ENCODE measurements at places on chromosomes 3 and 15.

DNA sequence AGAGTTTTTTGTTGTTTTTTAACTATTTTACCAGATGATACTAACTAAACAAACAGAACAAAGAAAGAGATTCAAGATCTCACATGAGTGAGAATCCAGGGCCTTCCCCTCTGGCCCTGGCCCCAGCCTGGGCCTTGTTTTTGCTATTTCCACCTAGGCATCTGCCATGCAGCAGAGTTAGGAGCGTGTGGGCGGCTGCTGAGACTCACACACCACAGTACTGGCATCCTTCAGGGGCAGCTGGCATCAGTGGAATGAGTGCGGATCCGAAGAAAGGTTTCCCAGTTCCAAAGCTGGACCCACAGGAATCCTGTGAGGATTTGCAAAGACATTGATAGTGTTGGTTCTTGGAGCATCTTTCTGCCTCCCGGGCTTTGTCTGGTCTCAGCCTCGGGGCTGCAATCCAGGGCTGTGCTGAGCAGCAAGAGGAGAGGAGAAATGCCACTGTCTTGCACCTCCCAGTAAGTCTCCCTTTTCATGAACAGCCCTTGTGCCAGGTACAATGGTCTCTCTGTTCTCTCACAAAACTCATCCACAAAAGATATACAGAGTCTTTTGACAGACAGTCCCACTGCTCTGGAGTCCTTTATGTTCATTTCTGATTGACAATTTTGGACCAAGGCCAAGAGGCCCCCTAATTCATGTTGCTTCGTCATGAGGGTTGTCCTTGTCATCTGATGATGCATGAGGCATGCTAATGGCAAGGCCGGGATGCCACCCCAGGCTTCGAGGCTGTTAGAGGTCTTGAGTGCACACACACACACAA, 46.6 kb downstream of the APH1B start:
- DNase-seq, result no peak

- no peak for DNase-seq
Measured at GRCh38 chr15:98767692-98768091, 119.4 kb downstream of the IGF1R start.

DNA sequence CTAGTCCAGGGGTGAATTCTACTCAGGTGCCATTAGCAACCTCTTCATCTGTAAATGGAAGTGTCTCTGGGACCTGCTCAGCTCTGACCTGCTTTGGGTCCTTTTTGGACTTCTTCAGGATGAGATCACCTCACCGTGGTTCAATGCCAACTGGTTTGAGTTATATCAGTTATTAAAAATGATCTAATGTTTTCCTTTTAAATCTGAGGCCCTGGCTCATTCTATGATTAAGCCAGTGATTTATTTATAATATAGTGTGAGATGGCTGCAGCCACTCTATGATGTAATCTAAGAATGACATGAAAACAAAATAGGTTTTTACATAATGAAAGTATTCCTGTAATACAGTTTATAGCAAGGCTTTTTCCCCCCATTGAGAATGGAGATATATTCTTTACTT, 79.4 kb downstream of the LPP start:
- DNase-seq, result no peak

- DNase-seq, result peak; percentile 100
Measured at GRCh38 chr3:137264071-137264820, 306.5 kb downstream of the IL20RB start.

- no peak for DNase-seq
Measured at GRCh38 chr15:56281145-56281544, 37.5 kb upstream of the RFX7 start.

- DNase-seq, result no peak
Measured at GRCh38 chr3:181805703-181806102, 94.0 kb downstream of the SOX2 start.

DNA sequence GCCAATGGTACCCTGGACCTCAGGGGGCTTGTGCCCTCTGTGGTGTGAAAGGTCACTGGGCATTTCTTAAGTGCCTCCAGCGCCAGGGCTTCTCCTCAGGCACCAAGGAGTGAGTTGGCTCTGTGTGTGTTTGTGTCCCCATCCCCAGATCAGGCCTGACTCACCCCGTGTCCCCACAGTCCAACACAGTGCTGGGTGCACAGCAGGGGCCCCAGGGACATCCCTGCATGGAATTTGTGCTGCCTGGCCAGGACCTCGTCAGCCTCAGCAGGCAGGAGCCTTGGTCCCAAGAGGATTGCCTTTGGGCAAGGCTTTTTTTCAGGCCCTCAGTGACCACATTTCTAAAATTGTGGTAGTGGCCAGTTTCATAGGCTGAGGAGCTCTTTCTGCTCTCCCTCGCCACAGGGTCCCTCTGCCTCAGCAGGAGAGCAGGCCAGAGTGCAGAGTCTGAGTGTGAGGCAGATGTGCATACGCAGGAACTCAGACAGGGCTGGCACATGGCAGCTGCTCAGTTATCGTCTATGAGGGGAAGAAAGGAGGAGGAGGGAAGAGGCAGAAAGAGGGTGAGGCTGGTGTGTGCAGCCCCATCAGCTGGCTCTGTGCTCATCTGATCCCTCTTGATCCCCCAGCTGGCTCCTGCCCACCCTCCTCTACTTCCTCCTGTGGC, 215.6 kb downstream of the RPLP1 start:
- peak; percentile 87 for DNase-seq

Measured in NCI-H524 treated with DMSO at 0.1 percent for 48 hours (cell line).